Epithelial cell of proximal tubule (primary cell): ENCODE measurements at places on chromosomes 2 and 18. TPM values are rescaled to one million over a fixed set of nuclear protein-coding genes. Genes with fewer than 3 reads are reported as not detected.

HAAO gene
- 2.2 and 6.1 TPM in 2 replicates for total RNA-seq

ADRA2B gene
- 0.23 and 0.29 TPM in 2 replicates for total RNA-seq

ZNF638 gene
- total RNA-seq, result 67.7 and 69.0 TPM in 2 replicates

TRIM43 gene
- not detected in 2 replicates for total RNA-seq

HOXD8 gene
- 18.0 and 26.5 TPM in 2 replicates for total RNA-seq

GRCh38 chr18:13302457-13303225 lies 84.1 kb downstream of the LDLRAD4 start:
- DNase-seq, result no peak

- no peak for DNase-seq
Measured at GRCh38 chr2:196277002-196277401, 105.6 kb upstream of the STK17B start.

DNA sequence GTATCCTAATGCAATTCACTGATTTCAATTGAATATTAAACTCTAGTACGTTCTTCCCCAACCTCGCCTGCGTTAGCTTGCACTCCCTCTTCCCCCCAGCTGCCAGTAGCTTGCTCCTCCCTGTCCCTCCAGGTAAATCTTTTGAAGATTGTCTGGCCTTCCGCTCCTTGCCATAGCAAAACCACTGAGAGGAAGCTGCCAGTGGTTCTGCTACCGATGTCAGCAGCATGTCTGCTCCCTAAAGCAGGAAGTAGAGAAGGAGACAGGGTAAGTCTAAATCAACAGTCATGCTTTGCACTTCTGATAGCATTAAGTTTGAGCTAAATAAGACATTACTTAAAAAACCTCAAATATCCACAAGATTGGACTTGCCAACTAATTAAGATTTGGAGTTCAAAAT lies 89.1 kb downstream of the SCN2A start:
- DNase-seq, result no peak

DNA sequence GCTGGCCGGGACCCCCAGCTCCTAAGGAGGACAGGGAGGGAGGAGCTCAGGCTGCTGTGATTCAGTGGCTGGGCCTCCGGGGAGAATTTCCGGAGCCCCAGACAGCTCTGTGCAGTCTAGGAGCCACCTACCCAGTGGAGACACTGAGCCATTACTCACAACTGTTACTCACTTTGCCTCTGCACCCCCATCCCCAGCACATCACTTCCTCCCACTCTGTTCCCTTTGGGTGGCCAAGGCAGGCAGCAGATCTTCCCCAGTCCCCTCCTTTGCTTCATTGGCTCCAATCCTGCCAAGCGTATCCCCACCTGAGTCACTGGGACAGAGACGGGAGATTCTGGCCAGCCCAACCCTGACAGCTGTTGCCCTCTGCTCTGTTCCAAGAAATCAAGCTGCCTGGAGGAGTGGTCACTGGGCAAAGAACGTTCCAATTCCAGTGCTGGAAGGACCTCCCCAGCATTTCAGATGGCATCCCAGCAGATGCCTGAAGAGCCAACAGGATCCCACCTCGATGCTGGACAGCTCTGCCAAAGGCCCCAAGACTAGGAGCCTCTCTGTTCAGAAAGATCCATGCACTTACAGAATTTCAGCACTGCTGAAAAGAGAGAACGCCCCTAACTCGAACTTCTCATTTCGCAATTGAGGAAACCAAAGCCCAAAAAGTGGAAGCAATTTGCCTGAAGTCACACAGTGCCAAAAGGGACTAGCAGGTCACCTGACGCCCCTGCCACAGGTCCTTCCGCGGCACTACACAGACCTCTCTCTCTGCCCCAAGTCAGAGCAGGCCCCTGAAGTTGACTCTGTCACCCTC lies 68.3 kb downstream of the TNS1 start:
- DNase-seq, result peak; percentile 71

- no peak for DNase-seq
Measured at GRCh38 chr2:43047187-43047780, 179.1 kb downstream of the ZFP36L2 start.

DNA sequence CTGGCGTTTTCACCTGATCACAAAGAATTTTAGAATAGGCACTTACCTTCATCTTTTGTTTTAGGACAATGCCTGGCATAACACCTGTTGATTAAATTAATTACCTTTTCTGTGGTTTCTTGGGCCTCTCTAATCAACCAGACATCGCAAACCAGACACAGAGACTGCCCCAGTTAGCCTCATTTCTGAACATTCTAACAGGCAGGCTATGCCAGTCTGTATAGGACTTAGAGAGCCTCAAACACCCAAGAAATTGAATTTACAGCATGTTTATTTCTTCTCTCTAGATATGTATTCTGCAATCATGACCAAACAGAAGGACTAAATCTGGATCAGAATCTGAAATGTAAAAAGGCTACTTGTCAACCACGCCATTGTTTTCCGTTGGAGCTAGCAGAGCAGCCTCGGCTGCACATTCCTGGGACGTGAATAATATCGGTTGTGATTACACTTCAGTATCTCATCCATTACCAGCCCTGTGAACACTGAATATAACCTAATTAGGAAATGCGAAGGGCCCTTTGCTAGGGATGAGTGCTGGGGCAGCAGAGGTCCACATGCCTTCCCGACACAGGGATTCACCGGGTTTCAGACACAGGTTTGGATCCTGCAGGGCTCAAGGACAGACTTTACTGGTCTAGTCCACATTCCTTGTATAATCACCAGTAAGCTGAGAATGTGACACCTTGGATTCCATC lies 17.5 kb upstream of the CDC42EP3 start:
- DNase-seq, result peak; percentile 78

GRCh38 chr2:65501836-65502235 lies 69.4 kb upstream of the SPRED2 start:
- no peak for DNase-seq
